Mesendoderm (in vitro differentiated cells): ENCODE measurements at places on chromosomes 13 and 19.
A peak's percentile ranks its signal among the peaks of the same experiment; 100 is the strongest.

GRCh38 chr13:33761740-33762139 lies 56.2 kb upstream of the RFC3 start:
- H3K36me3 ChIP-seq: no peaks in the 10 kb centered on the region
- H3K27me3 ChIP-seq: no peaks in the 10 kb centered on the region
- no peak overlapping the region for H3K4me3 ChIP-seq
- peak; percentile 33 for DNase-seq
- no peak overlapping the region for H3K27ac ChIP-seq

- peaks cover 2% of the 10 kb centered on the region for H3K36me3 ChIP-seq
- H3K27ac ChIP-seq: no peak overlapping the region
- H3K4me3 ChIP-seq: no peak overlapping the region
- H3K4me1 ChIP-seq: no peaks in the 10 kb centered on the region
- peak; percentile 49 for DNase-seq
Observed at GRCh38 chr19:55591555-55591954, 7.8 kb downstream of the FIZ1 start.

DNA sequence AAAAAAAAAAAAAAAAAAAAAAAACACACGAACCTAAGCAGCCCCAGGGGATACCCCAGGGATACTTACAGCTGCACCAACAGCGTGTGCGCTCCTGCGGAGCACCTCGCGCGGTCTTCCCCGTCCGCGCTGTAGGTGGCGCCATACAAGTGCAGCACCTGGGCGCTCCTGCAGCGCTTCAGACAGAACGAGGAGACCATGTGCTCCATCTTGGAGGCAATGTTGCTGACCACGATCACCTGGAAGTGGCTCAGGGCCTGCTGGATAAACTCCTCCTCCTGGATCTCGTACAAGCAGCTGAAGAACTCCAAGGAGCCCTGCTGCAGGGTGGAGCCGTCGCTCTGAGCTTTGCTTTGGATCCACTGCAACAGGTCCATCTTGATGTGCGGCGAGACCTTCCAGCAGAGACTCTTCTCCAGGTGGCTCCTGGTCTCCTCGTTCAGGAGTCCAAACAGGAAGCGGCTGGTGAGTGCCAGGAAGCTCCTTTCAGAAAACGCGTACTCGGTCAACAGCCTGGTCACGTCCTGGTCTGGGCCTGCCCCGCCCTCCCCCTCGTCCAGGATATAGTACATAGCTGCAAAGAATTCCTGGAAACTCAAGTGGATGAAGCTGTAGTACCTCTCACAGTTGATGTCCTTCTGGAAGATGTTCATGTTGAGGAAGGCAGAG lies 14.5 kb downstream of the NLRP12 start:
- peak; percentile 80 for DNase-seq
- H3K27me3 ChIP-seq: no peaks in the 10 kb centered on the region
- no peaks in the 10 kb centered on the region for H3K4me1 ChIP-seq
- H3K36me3 ChIP-seq: no peaks in the 10 kb centered on the region

DNA sequence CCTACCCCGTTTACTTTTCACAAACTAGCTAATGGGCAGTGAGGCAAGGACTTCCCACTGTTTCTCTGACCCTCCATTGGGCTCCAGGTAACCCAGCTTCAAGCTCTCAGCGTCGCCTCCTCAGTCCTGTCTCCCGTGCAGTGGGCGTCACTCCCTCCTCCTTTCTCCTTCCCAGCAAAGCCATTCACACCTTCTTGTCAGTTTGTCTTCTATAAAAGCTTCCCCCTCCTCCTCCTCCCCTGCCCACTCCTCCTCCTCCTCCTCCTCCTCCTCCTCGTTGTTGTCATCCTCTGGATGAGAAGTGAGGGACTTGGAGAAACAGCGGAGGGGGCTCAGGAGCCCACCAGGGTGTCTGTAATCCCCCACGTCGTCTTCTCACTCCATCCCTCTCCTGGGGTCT lies 1.7 kb upstream of the GALP start:
- H3K27me3 ChIP-seq: no peaks in the 10 kb centered on the region
- H3K36me3 ChIP-seq: no peaks in the 10 kb centered on the region
- no peak overlapping the region for H3K4me3 ChIP-seq
- H3K27ac ChIP-seq: no peak overlapping the region
- DNase-seq: peak; percentile 38

DNA sequence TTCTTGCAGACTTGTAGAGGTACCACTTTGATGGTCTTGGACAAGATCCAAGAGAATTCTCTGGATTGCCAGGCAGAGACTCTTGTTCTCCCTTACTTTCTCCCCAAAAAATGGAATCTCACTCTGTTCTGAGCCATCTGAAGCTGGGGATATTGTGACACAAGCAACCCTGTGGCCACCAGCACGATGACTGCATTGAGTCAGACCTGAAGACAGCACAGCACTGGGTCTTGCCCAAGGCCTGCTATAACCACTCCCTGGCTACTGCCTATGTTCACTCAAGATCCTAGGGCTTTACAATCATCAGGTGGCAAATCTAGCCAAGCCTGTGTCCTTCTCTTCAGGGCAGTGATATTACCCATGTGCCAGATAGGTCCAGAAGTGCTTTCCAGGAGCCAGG lies 202.5 kb upstream of the SERP2 start:
- no peak overlapping the region for H3K4me3 ChIP-seq
- H3K36me3 ChIP-seq: no peaks in the 10 kb centered on the region
- no peak overlapping the region for H3K27ac ChIP-seq

- peak; percentile 76 for DNase-seq
- H3K4me3 ChIP-seq: no peak overlapping the region
- no peaks in the 10 kb centered on the region for H3K27me3 ChIP-seq
- no peak overlapping the region for H3K27ac ChIP-seq
- H3K4me1 ChIP-seq: no peaks in the 10 kb centered on the region
- no peaks in the 10 kb centered on the region for H3K36me3 ChIP-seq
Observed at GRCh38 chr19:33532859-33533460, 11.4 kb upstream of the PEPD start.

DNA sequence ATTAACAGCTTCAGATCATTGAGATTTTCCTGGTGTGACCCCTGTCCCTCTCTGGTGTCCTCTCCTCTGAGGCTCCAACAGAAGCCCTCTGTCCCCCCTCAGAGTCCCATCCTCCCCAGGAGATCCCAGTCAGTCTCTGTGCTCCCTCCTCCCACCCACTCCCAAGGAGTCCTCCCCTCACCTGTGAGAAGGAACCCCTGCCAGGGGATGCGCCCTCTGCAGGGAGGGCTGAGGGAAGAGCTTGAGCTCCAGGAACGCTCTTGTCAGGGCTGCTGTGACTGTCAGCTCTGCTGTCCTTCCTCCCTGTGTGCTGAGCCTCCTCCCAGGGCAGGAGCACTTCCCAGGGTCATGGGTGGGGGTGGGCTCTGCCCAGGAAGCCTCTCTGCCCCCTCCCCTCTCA lies 33.2 kb downstream of the CEACAM8 start:
- peak; percentile 10 for DNase-seq
- H3K4me1 ChIP-seq: no peaks in the 10 kb centered on the region
- no peaks in the 10 kb centered on the region for H3K27me3 ChIP-seq
- no peaks in the 10 kb centered on the region for H3K36me3 ChIP-seq
- no peak overlapping the region for H3K27ac ChIP-seq

GRCh38 chr19:17687141-17687856 lies 855 bp downstream of the UNC13A start:
- peak; percentile 68 for DNase-seq
- H3K4me3 ChIP-seq: peak overlapping the region; percentile 66
- H3K27ac ChIP-seq: peak overlapping the region; percentile 41
- no peaks in the 10 kb centered on the region for H3K36me3 ChIP-seq
- H3K27me3 ChIP-seq: no peaks in the 10 kb centered on the region

DNA sequence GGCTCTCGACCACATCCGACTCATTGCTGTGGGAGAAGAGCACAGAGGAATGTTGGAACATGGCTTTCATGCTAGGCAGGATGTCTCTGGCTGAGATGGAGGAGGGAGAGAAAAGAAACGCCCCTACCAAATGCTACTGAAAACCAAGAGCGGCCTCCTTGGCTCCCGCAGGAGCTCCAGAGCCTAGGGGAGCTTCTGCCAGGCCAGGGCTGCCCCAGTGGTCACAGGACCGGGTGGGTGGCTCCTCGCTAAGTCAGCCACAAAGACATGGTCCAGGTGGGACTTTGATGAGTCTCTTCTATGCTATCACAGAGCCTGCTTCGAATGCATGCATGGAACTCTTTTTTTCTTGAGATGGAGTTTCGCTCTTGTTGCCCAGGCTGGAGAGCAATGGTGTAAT lies 6.7 kb downstream of the LONP1 start:
- no peaks in the 10 kb centered on the region for H3K4me1 ChIP-seq
- H3K27ac ChIP-seq: no peak overlapping the region
- no peaks in the 10 kb centered on the region for H3K27me3 ChIP-seq
- no peak overlapping the region for H3K4me3 ChIP-seq
- DNase-seq: no peak
- peaks cover 11% of the 10 kb centered on the region for H3K36me3 ChIP-seq

GRCh38 chr19:54316746-54317107 lies 3.8 kb upstream of the LILRA5 start:
- no peak overlapping the region for H3K27ac ChIP-seq
- H3K27me3 ChIP-seq: no peaks in the 10 kb centered on the region
- peak; percentile 59 for DNase-seq
- no peak overlapping the region for H3K4me3 ChIP-seq
- H3K36me3 ChIP-seq: no peaks in the 10 kb centered on the region

- no peaks in the 10 kb centered on the region for H3K27me3 ChIP-seq
- H3K4me3 ChIP-seq: no peak overlapping the region
- no peak overlapping the region for H3K27ac ChIP-seq
- DNase-seq: no peak
Observed at GRCh38 chr13:112120031-112120373, 53.1 kb downstream of the SOX1 start.

GRCh38 chr19:44582581-44583265 lies 30.6 kb upstream of the IGSF23 start:
- peak; percentile 73 for DNase-seq
- H3K4me1 ChIP-seq: no peaks in the 10 kb centered on the region
- no peaks in the 10 kb centered on the region for H3K27me3 ChIP-seq
- no peaks in the 10 kb centered on the region for H3K36me3 ChIP-seq
- H3K4me3 ChIP-seq: no peak overlapping the region

DNA sequence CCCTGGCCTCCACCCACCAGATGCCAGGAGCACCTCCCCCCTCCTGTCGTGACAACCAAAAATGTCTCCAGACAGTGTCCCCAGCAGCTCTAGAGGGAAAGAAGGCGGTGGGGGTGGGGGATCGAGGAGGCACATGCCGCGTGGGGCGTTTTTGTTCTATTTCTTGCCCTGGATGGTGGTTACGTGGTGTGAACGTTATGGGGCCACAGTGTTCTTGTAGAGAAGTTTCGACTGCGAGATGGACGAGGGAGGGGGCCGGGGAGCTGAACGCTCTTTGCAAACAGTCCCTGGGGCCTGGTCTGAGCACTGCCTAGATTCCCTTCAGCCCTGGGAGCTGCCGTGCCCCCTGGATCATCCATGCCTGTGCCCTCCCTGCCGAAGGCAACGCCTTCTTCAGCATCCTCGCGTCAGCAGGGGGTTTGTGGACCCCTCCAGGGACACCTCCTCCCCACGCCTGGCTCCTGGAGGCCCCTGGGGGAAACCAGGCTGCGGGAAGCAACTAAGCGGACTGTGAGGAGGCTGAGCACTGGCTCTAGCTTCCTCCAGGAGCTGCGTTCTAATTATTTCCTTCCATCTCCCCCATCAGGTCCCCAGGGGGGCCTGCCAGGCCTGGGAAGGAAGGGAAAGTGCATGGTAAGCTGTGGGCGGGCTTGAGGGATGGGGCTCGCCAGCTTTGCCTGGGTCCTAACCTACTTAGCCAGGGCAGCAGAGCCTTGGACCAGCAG lies 131.5 kb downstream of the IER2 start:
- DNase-seq: no peak
- no peaks in the 10 kb centered on the region for H3K27me3 ChIP-seq
- no peaks in the 10 kb centered on the region for H3K4me1 ChIP-seq
- H3K4me3 ChIP-seq: no peak overlapping the region
- no peak overlapping the region for H3K27ac ChIP-seq

- H3K27ac ChIP-seq: no peak overlapping the region
- no peak for DNase-seq
- H3K36me3 ChIP-seq: no peaks in the 10 kb centered on the region
Observed at GRCh38 chr13:46679369-46680120, 117.4 kb downstream of the ESD start.

DNA sequence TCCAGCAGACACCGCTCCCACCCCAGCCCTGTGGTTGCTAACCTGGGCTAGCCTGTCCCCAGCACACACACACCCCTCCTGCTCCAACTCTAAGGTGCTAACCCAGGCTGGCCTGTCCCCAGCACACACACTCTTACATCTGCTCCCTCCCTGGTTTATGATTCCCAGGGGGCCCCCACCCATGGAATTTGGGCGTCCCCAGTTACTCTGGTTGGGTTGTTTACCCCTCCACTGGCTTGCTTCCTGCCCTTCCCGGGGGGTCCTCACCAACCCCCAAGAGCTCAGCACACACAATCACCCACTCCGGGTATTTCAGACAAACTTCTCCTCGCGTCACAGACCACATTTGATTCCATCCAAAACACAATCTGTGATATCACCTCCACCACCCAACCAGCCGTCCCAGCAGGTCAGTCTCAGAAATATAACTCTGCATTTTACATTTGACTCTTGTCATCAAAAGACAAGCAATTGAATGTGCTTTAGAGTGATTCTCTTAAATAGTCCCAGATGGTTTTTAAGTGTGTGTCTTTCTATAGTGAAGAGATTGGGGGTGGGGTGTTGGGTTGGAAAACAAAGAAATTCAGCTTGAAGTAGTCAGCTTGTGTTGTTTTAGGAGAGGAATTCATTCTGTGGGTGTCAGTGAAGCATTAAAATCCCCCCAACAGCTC lies 20.1 kb downstream of the COL4A2 start:
- no peak overlapping the region for H3K4me3 ChIP-seq
- H3K27me3 ChIP-seq: no peaks in the 10 kb centered on the region
- peak; percentile 75 for DNase-seq
- peaks cover 3% of the 10 kb centered on the region for H3K4me1 ChIP-seq

DNA sequence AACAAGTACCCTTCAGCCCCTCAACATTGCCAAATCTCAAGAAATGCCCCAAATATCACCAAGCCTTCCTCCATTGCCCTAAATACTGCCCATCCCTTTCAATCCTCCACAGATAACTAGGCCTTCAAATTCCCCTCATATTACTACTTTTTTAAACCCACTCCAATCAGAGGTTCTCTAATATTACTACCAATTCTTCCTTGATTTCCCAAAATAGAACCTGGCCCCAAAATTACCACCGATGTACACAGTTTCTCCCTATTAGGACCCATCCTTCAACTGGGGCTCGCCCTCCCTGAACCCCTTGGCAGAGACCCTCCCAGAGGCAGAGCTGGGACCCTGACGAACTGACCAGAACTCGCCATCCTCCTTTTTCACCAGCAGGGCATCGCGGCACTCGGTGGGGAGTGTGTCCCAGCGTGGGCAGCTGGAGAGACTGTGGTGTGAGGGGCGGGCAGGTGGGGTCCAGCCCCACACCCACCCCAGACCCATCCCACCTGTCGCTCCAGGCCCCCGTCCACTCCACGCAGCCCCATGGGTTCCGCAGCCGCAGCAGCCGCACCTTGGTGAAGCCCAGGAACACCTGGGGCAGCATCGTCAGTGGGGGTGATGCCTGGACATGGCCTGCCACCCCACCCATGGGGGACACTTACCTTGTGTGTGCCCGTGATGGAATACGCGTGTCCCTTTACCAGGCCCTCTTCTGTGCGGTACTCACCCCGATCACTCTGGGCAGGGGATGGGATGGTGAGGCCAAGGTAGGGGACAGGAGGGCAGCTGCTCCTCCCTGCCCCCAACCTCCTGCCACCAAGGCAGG lies 6.1 kb downstream of the CAPN12 start:
- no peaks in the 10 kb centered on the region for H3K4me1 ChIP-seq
- no peak overlapping the region for H3K27ac ChIP-seq
- DNase-seq: no peak
- H3K27me3 ChIP-seq: no peaks in the 10 kb centered on the region
- no peaks in the 10 kb centered on the region for H3K36me3 ChIP-seq

- H3K4me1 ChIP-seq: peaks cover 4% of the 10 kb centered on the region
- no peak overlapping the region for H3K4me3 ChIP-seq
- peaks cover 26% of the 10 kb centered on the region for H3K36me3 ChIP-seq
- H3K27me3 ChIP-seq: no peaks in the 10 kb centered on the region
- H3K27ac ChIP-seq: peak overlapping the region; percentile 7
- no peak for DNase-seq
Observed at GRCh38 chr19:6743714-6744380, 4.4 kb downstream of the TRIP10 start.
